Activated CD4-positive, alpha-beta T cell treated with anti-CD3 and anti-CD28 coated beads, Interleukin-10, Interleukin-2, amounts not matched to agents 100 ng/mL and 50 ng/mL, durations not matched to agents 16 hours and 8 hours (primary cell): ENCODE measurements at places on chromosomes 13 and 19.

- DNase-seq, result no peak
Measured at GRCh38 chr13:110109910-110110309, 197.0 kb downstream of the COL4A1 start.

GRCh38 chr19:48424694-48425219 lies 21.0 kb upstream of the GRWD1 start:
- no peak for DNase-seq

GRCh38 chr19:30441011-30441410 lies 68.8 kb downstream of the ZNF536 start:
- DNase-seq, result no peak

DNA sequence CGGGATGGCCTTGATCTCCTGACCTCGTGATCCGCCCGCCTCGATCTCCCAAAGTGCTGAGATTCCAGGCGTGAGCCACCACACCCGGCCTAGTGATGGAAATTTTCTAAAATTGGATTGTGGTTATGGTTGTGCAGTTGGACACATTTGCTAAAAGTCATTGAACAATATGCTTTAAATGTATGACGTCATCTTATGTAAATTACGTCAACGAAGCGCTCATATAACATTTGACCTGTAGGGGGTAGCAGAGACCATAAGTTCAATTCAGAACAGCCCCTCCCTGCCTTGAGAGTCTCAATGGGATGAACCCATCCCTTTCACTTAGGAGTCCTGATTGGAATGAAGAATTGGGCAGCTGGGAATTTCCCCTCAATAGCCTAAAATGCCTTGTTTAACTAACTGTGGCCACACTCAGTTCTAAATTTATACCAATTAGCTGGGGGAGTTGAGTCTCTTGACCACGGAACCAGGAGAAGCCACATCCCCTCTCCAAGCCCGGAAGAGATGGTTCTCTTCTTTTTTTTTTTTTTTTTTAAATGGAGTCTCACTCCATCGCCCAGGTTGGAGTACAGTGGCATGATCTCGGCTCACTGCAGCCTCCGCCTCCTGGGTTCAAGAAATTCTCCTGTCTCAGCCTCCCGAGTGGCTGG lies 15.2 kb upstream of the TLE6 start:
- peak; percentile 65 for DNase-seq

GRCh38 chr13:32446220-32446619 lies 18.3 kb upstream of the N4BP2L1 start:
- peak; percentile 29 for DNase-seq

GRCh38 chr13:59677966-59678814 lies 485.5 kb downstream of the DIAPH3 start:
- peak; percentile 40 for DNase-seq

DNA sequence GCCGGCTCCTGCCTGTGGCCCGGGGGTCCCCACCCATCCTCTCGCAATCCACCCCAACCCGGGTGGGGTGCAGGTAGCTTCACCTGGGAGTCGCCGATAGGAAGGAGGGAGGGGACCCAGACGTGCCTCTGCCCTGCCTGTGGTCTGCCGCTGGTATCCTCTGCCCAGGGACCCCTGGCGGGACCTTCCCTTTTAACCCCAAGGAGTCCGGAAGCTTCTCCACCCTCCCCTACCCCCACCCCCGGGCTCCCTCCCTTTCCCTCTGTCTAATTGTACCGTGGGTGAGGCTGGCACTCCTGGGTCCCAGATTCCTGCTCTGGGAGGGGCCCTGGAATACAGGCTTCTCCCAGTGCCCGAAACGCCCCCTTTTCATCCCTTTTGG lies at the start of gene KLK10:
Gene KLK10 (minus strand): TSS at position 166 of the 382 bp plus-strand sequence. CDS start 579 bp downstream, outside the sequence.
- DNase-seq, result no peak

GRCh38 chr19:55451163-55451964 lies 8.3 kb upstream of the SHISA7 start:
- no peak for DNase-seq

GRCh38 chr19:55673465-55673864 lies 1.6 kb upstream of the EPN1 start:
- DNase-seq, result no peak

DNA sequence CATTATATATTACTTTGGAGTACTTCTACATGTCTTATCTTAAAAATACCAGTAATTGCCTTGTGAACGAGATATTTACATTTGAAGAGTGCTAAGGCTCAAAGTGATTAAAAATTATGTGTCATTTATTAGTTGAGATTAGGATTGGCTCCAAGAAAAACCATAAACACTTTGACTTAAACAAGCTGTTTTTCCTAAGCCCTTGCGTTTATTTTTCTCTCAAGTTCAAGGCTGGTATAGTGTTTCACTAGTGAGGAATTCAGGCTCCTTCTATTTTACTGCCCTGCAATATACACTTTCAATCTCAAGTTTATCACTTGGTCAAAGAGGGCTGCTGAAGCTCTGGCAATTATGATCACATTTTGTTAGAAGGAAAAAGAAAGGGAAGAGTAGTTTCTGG lies 49.9 kb downstream of the UFM1 start:
- DNase-seq, result no peak

GRCh38 chr13:99977912-99978798 lies 3.4 kb upstream of the ZIC2 start:
- DNase-seq, result no peak

DNA sequence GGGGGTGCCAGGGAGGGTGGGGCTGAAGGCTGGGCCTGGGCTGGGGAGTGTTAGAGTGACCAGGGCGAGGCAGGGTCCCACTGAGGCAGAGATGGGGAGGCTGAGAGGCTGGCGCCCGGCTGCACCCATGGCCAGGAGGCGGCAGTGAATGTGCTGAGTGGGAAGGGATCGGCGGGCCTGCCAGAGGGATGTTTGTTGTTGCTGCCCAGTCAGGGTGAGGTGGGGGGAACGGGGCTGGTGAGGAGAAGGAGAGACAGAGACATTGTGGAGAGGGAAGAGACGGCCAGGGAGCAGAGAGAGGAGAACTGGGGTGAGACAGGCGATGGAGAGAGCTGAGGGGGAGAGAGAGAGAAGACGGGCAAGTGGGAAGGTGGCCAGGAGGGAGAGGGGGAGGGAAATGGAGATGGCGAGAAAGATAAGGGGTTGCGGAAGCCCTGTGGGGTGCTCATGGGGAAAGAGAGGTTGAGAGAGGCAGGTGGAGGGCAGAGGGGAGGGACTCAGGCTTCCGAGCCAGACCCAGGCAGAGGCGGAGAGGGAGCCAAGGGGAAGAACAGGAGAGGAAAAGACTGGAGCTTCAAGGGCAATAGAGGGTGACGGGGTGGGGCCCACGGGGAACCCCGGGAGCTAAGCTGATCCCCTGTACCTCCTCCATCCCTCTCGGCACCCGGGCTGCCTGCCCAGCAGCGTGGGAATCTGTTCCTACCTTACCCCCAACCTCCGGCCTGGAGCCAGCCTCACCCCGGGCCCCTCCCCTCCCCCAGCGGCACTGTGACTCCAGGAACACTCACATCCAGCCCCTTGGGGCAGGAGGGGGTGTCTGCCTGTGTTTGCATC lies 690 bp upstream of the B3GNT8 start:
- peak; percentile 57 for DNase-seq

- no peak for DNase-seq
Measured at GRCh38 chr13:50747737-50748350, 95.6 kb downstream of the DLEU7 start.

GRCh38 chr13:91946498-91947070 lies 548.2 kb downstream of the GPC5 start:
- DNase-seq, result no peak

GRCh38 chr13:95833719-95834118 lies 156.8 kb downstream of the DNAJC3 start:
- DNase-seq, result no peak

- no peak for DNase-seq
Measured at GRCh38 chr19:53624771-53625545, 6.8 kb upstream of the DPRX start.

- no peak for DNase-seq
Measured at GRCh38 chr19:28454083-28454482, 758.9 kb downstream of the UQCRFS1 start.

GRCh38 chr13:89380101-89380500 lies 1708.9 kb downstream of the SLITRK5 start:
- DNase-seq, result no peak

- peak; percentile 19 for DNase-seq
Measured at GRCh38 chr13:43303033-43303729, 279.8 kb downstream of the DNAJC15 start.

GRCh38 chr13:46632176-46632575 lies 79.2 kb downstream of the LRCH1 start:
- no peak for DNase-seq

- DNase-seq, result no peak
Measured at GRCh38 chr13:37476874-37477273, 121.7 kb downstream of the POSTN start.

DNA sequence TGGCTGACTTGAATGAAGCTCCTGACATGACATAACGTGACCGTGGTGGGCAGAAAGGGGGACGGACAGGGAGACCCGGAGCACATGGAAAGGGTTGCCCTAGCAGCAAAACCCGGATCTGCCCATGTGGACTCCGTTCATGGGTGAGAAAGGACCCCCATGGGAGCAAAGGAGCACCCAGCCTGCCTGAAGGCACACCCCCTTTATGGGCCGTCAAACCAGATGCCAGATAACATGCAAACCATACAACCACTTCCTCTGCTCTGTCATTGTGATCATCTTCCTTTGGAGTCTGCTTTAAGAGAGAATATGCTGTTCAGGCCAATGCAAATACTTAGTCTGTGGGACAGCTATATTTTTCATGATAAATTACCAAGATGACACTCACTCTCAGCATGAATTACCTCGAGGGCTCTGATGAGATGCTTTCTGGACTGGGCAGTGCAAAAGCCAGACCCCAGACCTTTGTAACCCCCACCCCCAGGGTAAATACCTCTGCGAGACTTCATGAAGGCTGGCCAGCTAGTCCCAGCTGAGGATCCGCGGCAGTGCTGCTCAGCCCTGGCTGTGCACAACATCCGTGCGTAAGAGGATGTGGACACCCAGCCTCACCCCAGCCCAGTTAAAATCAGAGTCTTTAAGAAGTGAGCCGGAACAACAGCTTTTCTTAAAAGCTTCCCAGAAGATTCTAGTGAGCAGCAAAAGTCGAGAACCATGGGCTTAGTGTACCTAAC lies 126.6 kb downstream of the USP12 start:
- peak; percentile 55 for DNase-seq

DNA sequence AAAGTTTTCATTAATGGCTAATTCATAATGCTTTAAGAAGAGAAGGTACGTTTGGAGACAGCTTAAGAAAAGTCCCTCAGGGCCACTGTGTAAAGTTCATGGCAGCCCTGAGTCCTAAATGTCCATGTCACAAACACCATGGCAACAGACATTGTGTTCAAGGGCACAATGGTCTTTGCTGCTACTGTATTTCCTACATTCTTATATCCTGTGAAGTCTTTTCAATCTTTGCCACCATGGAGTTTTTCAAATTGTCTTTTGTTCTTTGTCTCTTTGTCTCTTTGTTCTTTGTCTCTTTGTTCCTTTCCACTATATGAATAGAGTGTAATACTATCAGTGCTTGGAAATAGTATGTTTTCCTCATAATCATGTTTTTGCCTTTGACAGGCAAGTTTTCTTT lies 178.8 kb downstream of the VWA8 start:
- no peak for DNase-seq
